ENCODE measurements at places on chromosomes 3 and 15.
A peak's percentile ranks its signal among the peaks of the same experiment; 100 is the strongest.

GRCh38 chr3:128598884-128599664 lies 51.5 kb downstream of the RPN1 start:
- DNase-seq, result no peak

DNA sequence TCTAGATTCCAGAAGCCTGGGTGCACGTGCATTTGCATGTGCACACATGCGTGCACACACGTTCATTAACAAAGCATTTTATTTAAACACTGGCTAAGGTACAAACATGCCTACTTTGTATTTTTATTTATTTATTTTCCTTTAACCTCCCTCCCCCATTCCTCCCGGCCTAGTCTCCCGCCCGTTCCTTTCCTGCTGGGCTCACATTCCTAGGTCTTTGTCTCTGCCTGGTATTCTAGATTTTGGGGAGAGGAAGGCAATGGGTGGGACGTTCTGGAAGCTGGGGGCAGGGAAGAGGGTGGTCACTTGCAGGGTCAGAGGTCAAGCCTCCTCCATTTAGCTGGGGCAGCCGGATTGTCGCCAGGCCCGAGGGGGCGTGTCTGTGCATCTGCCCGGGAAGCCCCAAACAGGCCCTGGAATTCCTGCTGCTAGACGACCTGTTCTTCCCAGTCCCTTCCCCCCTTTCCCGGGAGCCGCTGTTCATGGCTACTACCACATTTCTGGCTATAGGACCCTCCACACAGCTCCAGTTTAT lies 51.8 kb downstream of the TRIM71 start:
- no peak for DNase-seq

GRCh38 chr3:152356870-152357276 lies 88.1 kb downstream of the MBNL1 start:
- DNase-seq, result no peak

GRCh38 chr15:80317389-80318182 lies 65.6 kb upstream of the CTXND1 start:
- DNase-seq, result no peak

DNA sequence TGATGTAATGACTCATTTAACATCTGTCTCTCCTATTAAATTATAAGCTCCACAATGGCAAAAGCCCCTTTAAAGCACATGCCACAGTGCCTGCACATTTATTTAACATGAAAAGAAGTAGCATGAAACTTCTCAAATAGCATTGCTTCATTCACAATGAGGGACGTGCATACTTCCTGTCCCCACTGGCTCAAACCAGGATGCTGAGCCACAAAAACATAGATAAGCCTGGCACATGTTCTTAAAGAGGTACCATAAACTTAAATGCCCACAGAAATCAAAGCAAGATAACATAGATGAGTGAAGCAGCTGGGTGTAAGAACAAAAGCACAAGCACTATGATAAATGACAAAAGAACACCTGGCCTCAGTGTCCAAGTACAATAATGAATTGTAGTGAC lies 3.8 kb downstream of the TP53BP1 start:
- no peak for DNase-seq

- no peak for DNase-seq
Observed at GRCh38 chr3:161576714-161577510, 80.3 kb downstream of the OTOL1 start.

GRCh38 chr3:101122681-101123080 lies 129.5 kb upstream of the ABI3BP start:
- no peak for DNase-seq

DNA sequence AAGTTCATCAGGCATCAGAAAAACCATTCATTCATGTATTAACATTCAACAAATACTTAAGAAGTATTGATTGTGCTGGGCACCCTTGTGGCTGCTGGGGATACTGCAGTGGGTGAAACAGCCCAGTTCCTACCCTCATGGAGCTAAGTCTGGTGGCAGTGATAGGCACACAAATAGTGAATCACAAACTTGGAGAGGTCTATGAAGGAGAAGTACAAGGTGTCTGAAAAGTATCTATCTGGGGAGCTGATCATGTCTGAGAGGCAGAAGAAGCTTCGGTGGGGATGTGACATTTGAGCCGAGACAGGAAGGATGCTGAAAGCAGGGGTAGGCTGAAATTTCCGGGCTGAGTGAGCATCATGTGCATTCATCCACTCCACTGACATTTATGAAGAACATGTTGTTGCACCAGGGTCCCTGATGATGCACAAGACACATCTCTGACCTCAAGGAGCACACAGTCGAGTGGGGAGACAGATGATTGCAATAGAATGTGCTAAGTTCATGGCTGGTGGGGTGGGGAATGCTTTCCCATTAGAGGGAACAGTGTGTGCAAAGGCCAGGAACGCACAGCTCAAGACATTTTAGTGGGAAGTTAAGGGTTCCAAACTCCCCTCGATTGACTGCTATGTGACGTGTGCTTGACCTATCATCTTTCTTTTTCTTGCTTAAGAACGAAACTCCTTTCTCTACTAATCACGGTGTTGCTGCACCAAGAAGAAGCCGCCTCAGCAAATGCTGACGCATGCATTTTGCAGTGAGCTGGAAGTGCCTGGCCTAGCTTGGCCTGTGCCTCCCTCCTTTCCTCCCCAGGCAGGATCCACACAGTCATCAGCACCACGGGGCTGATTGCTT lies 309.1 kb upstream of the ICE2 start:
- peak; percentile 3 for DNase-seq

DNA sequence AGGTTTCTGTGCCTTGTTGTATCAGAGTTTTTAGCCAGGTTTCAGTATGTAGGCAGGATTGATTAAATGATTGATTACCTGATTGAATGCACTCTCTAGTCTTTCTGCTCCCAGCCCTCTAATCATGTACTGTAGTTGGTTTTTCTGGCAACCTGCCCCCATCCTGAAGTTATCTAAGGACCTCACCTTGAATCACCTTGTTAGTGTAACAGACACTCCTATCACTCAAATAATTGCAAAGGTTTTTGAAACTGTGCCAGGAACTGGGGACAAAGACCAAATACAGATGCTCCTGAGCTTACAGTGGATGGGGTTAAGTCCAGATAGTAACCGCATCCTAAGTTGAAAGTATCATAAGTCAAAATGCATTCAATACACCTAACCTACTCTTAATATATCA lies 141.5 kb upstream of the EIF1B start:
- no peak for DNase-seq

- no peak for DNase-seq
Observed at GRCh38 chr3:128464702-128465101, 2.0 kb downstream of the DNAJB8 start.

DNA sequence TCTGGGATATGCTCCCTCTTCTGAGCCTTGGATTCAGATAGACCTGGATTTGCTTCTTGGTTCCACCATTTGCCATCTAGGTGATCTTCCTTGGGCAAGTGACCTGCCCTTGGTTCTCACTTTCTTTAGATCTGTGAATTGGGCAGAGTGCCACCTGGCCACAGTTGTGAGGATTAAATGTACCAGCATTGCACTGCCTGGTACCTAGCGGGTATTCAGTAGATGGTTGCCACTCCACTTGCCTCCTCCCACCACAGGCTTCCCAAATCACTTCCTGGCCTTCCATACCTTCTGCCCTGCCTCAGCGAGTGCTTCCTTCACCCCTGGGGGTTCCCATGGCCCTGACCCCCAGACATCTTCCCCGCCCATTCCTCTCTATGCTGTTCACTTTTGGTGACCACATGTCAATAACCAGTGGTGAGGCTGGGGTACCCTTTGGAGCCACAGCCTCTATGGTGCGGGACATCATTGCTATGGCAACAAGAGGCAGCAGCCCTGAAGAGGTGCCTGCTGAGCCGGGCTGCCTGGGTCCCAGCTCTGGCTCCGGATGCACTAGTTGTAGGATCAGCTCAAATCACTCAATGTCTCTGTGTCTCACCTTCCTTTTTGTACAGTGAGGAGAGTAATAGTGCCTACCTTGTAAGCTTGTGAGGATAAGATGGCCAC lies 40.5 kb downstream of the CMTM7 start:
- DNase-seq, result no peak

- no peak for DNase-seq
Observed at GRCh38 chr3:172262991-172263608, 185.2 kb downstream of the GHSR start.

DNA sequence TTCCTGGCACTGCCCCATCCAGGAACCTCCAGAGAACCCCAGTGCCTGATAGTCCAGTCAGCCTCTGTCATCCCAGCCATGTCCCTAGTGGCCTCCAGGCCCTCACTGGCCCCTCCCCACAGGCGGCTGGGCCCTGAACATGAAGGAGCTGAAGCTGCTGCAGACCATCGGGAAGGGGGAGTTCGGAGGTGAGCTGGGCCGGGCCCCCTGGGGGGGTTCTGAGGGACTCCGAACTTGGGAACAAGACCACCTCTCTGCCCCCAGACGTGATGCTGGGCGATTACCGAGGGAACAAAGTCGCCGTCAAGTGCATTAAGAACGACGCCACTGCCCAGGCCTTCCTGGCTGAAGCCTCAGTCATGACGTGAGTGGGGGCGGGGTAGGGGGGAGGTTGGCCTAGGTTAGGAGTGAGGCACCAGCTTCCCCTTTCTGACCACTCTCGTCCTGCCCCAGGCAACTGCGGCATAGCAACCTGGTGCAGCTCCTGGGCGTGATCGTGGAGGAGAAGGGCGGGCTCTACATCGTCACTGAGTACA lies 12.0 kb upstream of the LMAN1L start:
- no peak for DNase-seq

DNA sequence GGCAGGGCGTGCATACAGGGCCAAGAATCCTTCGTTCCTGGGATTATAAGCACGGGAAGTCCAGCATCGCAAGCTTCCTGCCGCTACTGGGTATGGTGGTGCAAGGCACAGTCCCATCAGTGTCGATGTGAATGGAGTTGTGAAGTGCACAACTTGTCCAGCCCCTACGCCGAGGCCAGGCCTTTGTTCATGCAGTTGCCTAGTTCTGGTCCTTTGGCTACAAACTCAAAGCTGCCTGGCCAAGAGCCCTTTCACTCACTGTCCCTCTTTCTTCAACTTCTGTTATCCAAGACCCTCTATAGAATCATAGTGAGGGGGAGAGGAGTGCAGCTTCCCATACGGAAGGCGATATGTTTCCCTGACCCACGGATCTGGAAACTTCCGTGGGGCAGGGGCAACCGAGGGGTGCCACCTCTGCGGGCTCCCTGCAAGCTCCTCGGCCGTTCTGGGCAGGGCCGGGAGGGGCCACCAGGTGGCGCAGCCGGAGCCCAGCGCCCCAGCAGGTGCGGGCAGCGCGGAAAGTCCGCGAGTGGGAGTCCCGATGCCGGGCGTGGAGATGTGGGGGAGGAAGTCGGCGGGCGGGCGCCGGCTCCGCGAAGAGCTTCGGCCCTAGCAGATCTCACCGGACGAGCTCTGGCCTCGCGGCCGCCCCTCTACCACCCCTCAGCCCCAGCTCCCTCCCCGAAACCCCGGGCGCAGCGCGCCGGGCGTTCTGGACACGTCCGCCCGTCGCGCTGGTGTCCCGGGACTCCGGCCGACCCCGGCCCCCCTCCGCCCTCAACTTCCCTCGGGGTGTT lies 693 bp downstream of the RASGRP1 start:
- peak; percentile 48 for DNase-seq

DNA sequence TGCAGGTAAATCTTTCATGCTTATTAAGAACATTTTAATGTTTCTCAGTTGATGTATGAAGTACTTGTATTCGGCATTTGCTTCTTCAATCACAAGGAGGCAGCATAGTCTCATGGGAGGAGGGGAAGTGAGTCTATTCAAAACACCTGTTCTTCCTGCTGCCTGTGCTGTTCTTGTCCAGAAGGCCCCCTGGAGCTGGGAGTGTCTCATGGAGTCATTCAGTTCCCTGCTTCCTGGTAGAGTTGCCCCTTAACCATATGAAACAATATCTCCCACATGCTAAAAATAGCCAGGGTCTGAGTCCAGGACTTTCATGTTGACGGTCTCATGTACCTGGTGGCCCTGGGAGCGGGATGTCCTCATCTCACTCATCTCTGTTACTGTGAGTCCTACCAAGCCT lies 15.5 kb upstream of the PPP1R2 start:
- peak; percentile 19 for DNase-seq

DNA sequence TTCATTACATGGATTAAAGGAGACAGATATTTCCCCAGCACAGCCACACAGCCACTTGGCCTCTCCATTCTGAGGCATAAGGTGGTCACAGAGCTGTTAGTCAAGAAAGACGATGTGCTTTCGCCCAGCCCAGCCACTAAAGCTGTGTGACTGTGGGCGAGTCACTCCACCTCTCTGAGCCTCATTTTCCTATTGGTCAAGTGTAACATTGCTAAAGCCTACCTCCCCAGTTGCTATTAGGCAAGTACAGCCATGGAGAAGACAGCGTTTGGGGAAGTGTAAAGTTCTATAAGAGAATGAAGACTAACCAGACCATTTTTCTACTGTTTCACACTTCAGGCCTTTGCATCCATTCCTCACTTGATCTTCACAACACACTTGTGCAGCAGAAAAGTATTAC lies 24.1 kb downstream of the TMEM40 start:
- no peak for DNase-seq

Data from erythroblast (primary cell).